Fibroblast of lung (primary cell): ENCODE measurements at places on chromosomes 4 and X. TPM values are rescaled to one million over a fixed set of nuclear protein-coding genes. Genes with fewer than 3 reads are reported as not detected.

PCYT1B gene
- total RNA-seq, result 0.17 and 0.51 TPM in 2 replicates

ASB5 gene
- total RNA-seq, result 0.51 and 1.8 TPM in 2 replicates

EGFL6 gene
- total RNA-seq, result 0.17 and 2.1 TPM in 2 replicates

ZCCHC18 gene
- total RNA-seq, result 0.66 and 1.3 TPM in 2 replicates

ITM2A gene
- total RNA-seq, result under 0.01 and 0.17 TPM in 2 replicates

ATP6AP1 gene
- total RNA-seq, result 38.8 and 59.8 TPM in 2 replicates

FBXW7 gene
- total RNA-seq, result 68.7 and 87.3 TPM in 2 replicates

PDCL2 gene
- total RNA-seq, result not detected in 2 replicates

FNIP2 gene
- 16.7 and 36.8 TPM in 2 replicates for total RNA-seq

RAB33A gene
- total RNA-seq, result 12.6 and 18.3 TPM in 2 replicates

PSAPL1 gene
- total RNA-seq, result not detected in 2 replicates

CORIN gene
- total RNA-seq, result under 0.01 and 1.5 TPM in 2 replicates

STARD8 gene
- 1.5 TPM in 2 replicates for total RNA-seq

TSPAN6 gene
- total RNA-seq, result 29.2 and 35.4 TPM in 2 replicates

FAM9C gene
- total RNA-seq, result under 0.01 and 0.26 TPM in 2 replicates

USP17L5 gene
- total RNA-seq, result not detected in 2 replicates

RBM47 gene
- total RNA-seq, result 1.8 and 2.3 TPM in 2 replicates

BEX2 gene
- 2.8 and 5.9 TPM in 2 replicates for total RNA-seq

EVC2 gene
- total RNA-seq, result 15.9 and 16.5 TPM in 2 replicates

ZNF81 gene
- 5.4 and 5.6 TPM in 2 replicates for total RNA-seq

OTC gene
- total RNA-seq, result not detected in 2 replicates

MAGEB10 gene
- total RNA-seq, result not detected in 2 replicates

GRCh38 chr4:26995316-26995715 is 134.7 kb downstream of the STIM2 start:
- no peak for DNase-seq

DNA sequence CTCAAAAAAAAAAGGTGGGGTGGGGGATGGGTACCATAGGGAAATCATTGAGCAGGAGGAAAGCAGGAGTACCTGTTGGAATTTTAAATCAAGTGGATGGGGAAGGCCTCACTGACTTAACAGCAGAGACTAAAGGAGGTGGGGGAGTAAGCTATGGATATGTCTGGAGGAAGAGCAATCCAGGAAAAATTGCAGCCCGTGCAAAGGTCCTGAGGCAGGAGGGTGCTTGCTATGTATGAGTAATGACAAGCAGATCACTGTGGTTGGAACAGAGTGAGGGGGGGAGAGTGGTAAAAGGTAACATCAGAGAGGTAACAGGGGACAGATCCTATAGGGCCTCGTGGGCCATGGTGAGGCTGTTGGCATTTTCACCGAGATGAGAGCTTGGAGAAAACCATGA is 4.1 kb downstream of the FTSJ1 start:
- no peak for DNase-seq

- no peak for DNase-seq
These were observed 13.6 kb downstream of the PDCL2 start for GRCh38 chr4:55578341-55579010.

- no peak for DNase-seq
These were observed 44.0 kb downstream of the PCYT1B start for GRCh38 chrX:24603191-24603590.

- DNase-seq, result no peak
These were observed 5.7 kb downstream of the JAKMIP1 start for GRCh38 chr4:6194458-6195195.

DNA sequence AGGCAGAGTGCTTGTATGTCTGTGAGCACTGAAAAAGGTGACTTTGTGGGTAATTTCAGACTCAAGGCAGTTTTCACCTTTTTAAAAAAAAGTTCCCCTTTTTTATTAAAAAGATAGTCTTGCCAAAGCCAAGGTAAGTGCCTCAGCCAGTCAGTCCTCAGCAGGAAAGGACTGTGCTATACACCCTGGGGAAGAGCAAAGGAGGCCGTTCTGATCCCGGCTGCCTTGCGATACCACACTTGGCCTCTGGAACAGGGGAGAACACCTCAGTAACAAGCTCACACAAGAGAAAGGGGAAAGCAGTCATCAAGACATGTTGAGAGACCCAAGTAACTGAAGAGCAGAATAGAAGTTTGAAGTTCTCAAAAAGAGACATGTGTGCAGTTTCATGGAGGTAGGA is 541.7 kb downstream of the BCOR start:
- no peak for DNase-seq

GRCh38 chr4:100936661-100937375 is 410.5 kb downstream of the PPP3CA start:
- DNase-seq, result peak; percentile 26

- DNase-seq, result no peak
These were observed 193.8 kb upstream of the BCOR start for GRCh38 chrX:40291553-40291952.

- DNase-seq, result no peak
These were observed 421 bp upstream of the PLAC1 start for GRCh38 chrX:134658760-134659023.

DNA sequence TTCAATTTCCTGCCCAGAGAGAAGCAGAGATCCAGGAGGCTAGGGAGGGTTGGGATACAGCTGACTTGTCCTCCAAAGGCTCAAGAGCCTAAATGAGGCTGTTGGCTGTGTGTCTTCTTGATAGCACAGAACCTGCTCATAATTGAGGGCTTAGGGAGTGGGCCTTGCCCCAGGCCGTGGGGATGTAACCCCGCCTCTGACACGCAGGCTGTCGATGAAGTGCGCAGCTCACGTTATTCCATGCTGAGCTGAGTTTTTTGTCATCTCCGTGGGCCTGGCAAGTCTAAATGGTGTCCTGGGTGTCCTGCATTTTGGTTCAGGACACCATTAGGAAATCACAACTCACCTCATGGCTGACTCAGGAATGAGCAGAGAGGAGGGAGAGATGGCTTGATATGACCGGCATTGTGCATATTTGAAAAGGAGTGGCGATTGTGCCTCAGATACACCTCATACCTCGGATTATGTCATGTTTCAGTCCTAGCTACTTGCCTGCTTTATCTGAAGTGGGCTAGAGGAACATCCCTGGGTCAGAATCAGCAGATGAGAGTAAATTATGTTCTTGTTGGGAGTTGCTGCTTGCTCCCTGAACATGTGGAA is 43.7 kb downstream of the FHDC1 start:
- no peak for DNase-seq

GRCh38 chr4:148056879-148057278 is 325.0 kb downstream of the ARHGAP10 start:
- peak; percentile 77 for DNase-seq

DNA sequence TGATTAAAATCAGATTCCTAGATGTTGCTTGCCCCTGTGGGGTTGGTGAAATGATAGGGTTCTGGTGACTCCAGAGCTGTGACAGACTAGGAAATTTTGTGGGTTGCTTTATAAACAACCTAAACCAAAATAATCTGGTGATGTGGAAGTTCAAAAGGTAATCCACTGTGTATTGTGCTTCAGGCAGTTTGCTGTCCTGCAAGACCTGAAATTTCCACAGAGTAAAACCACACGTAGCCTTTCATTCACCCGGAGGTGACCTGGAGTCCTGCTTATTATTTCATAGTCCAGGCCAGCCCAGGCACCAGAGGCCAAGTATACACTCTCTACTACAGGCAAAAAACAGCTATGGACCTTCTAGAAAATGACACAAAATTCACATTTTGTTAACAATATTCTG is 114.6 kb upstream of the CBR4 start:
- no peak for DNase-seq

- DNase-seq, result peak; percentile 53
These were observed 123.3 kb upstream of the TBL1X start for GRCh38 chrX:9341291-9342201.

DNA sequence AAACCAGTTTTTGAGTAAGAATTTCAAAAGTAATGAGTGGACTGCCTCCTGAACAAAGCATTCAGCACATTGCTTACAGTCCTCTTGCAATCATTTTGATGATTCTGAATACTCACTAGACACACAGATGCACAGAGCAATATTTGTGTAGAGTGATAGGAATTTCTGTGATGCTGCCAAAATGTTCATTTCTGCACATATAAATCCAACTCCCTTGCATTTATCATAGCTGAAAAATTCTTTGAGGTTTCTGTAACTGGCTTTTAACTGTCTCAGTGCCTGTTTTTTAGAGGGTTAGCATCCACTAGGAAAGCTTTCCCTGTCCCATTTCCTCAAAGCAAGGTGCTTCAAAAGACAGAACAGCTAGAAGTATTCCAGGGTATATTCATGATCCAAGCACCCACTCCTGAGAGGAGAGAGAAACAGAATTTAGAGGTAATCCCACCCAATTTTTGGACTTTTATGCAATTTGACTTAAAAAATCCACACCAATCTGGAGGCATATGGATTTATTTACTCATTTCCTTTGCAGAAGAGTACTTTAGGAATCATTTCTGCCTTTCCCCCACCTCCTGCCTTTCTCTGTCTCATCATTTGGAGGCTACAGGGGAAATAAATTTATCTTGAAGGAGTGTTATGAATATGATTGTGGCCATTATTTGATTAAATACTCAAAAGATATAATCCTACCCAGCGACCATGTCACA is 234.5 kb upstream of the SLIT2 start:
- peak; percentile 88 for DNase-seq

- DNase-seq, result peak; percentile 1
These were observed 2.5 kb downstream of the ARAP2 start for GRCh38 chr4:36241771-36242170.

GRCh38 chrX:29555465-29556091 is 659.8 kb upstream of the MAGEB2 start:
- DNase-seq, result peak; percentile 33

GRCh38 chrX:12229986-12230385 is 91.7 kb downstream of the FRMPD4 start:
- DNase-seq, result no peak

DNA sequence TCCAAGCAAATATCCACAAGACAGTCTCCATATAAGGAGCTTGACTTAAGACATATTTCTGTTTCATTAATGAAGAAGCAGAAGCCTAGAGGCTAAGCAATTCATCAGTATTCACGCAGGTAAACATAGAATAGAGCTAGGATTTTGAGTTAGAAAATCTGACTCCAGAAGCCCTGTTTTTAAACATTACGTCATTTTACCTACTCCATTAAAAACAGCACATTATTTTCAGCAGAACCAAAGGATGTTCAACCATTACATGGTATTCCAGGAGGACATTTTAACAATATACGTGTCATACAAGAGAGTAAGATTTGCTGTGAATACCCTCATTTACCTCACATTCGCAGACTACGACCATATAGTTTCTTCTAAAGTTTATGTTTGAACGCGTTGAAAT is 403.3 kb upstream of the TRAM1L1 start:
- no peak for DNase-seq

DNA sequence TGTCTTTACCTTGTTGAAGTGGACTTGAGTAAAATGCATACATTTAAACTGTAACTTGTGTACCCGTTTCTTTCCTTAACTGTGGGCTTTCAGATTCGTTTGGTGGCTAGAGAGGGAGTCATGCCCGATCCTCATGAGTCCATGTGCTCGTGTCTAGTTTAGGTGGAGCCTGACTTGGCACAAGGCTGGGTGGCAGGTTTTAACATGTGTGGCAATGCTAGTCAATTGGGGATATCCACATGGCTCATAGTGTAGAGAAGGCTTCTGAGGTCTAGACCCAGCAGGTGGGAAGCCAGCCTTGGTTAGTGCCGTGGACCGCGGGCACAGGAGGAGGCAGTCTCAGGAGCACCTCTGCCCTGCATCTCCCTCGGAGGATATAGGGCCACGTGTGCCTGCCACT is 48.5 kb upstream of the CLCN4 start:
- no peak for DNase-seq

GRCh38 chr4:5416637-5417036 is 291.7 kb downstream of the EVC2 start:
- no peak for DNase-seq

- DNase-seq, result no peak
These were observed 1.2 kb downstream of the EIF1AX start for GRCh38 chrX:20140420-20140819.

DNA sequence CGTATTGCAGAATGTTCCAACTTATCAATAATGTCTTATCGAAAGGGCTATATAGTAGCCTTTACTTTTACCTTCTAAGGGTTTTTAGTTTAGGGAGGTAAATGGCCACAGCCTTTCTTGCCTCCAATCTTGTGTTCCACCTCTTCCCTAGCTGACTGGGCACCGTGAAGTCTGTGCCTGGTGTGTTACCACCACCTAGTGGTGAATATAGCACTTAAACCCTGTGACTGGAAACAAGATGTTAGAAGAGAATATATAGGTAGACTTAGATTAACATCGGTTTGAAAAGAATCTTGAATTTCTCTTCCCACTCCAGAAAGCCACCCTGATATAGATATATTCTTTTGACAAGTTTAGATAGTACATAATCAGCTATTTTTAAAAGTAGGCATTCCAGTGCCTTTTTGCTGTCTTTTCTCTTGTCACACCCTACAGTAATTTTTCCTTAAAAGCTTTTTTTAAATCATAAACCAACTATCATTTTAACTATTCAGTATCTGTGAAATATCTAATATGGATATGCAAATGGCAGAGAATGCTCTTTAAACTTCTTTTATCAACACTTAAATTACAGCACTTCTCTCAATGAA is 27.8 kb upstream of the ADH7 start:
- DNase-seq, result peak; percentile 57

GRCh38 chr4:109560687-109561461 is 828 bp downstream of the MCUB start:
- peak; percentile 70 for DNase-seq

GRCh38 chrX:136176399-136176825 is 29.1 kb downstream of the FHL1 start:
- peak; percentile 88 for DNase-seq

- peak; percentile 74 for DNase-seq
These were observed 153.8 kb upstream of the AGA start for GRCh38 chr4:177596035-177596434.

- no peak for DNase-seq
These were observed 132.8 kb downstream of the DTHD1 start for GRCh38 chr4:36414248-36414647.

DNA sequence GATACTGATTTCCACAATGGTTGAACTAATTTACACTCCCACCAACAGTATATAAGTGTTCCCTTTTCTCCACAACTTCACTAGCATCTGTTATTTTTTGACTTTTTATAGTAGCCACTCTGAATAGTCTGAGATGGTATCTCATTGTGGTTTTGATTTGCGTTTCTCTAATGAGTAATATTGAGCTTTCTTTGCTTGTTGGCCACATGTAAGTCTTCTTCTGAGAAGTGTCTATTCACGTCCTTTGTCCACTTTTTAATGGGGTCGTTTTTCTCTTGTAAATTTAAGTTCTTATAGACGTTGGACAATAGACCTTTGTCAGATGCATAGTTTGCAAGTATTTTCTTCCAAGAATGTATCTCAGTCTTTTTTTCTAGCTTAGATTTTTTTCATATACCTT is 10.0 kb downstream of the FBXW7 start:
- DNase-seq, result peak; percentile 59
